ENCODE measurements at places on chromosomes 6 and 20. TPM values are rescaled to one million over a fixed set of nuclear protein-coding genes. Genes with fewer than 3 reads are reported as not detected.

Gene TNXB
- 0.11 TPM for total RNA-seq

Gene SLC32A1
- not detected for total RNA-seq

- DNase-seq: no peak
These were observed 99.6 kb upstream of the F13A1 start for GRCh38 chr6:6420107-6420506.

DNA sequence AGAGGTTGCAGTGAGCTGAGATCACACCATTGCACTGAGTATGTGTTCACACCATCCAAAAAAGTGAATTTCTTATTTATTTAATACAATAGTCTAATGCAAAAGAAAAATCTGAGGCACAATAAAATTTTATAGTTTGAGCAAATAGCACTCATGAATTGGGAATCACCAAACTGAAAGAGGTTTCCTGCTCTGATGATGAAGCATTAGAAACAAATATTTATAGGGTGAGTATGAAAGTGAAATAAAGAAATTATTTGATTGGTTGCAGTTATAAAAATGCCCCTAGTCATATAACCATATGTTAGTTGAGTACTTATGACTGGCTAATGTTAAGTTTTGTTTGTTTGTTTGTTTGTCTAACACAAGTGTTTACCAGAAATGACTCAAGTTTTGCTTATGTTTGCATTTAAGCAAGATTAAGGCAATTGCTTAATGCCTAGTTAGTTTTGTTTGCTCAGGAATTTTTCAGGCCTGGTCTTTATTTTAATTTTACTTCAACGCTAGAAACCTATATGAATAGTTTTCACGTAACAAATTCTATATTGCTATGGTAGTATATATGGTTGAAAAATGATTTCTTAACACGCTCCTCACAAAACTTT lies 151.5 kb upstream of the FAM83B start:
- no peak for DNase-seq

- no peak for DNase-seq
These were observed 13.8 kb upstream of the PTPRA start for GRCh38 chr20:2859330-2860121.
